GM23248 (cell line): ENCODE measurements at places on chromosomes 2 and 18.

GRCh38 chr2:12304564-12305171, 412.1 kb upstream of the TRIB2 start:
- no peak overlapping the region for H3K27ac ChIP-seq
- no peaks in the 10 kb centered on the region for H3K36me3 ChIP-seq
- DNase-seq: peak; percentile 67
- no peak overlapping the region for H3K4me3 ChIP-seq

DNA sequence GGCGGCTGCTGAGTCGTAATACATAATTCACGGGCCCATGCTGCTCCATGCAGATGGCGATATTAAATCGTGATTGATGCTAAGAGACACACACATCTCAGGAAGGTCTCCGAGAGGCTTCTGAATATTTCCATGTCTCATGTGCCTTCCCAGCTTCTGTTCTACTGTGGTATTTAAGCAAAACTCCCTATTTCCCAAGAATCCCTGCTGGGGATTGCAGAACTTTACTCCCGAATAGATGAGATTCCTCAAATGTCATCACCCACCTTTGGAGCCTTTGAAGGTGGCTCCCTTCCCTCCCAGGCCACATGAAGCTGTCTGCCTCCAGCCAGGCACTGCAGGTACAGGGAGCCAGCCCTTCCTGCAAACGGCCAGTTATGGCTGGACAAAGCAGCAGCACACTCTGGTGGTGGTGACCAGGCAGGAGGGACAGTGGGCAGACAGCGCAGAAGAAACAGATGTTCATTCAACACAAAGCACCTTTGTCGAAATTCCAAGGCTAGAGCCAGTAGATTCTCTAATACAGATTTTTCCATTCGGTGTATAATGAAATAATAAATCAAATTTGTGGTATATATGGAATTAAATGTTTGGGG, 14.1 kb downstream of the NRP2 start:
- no peaks in the 10 kb centered on the region for H3K36me3 ChIP-seq
- no peaks in the 10 kb centered on the region for H3K27me3 ChIP-seq
- DNase-seq: no peak
- no peak overlapping the region for H3K27ac ChIP-seq
- peaks cover 57% of the 10 kb centered on the region for H3K4me1 ChIP-seq

GRCh38 chr2:11709293-11709692, 37.1 kb upstream of the LPIN1 start:
- no peak overlapping the region for H3K27ac ChIP-seq
- DNase-seq: no peak
- peaks cover 11% of the 10 kb centered on the region; the same call in 1 of the 2 replicates for H3K4me1 ChIP-seq
- no peaks in the 10 kb centered on the region for H3K36me3 ChIP-seq
- H3K4me3 ChIP-seq: no peak overlapping the region

- no peaks in the 10 kb centered on the region for H3K36me3 ChIP-seq
- no peaks in the 10 kb centered on the region for H3K4me1 ChIP-seq
- no peak overlapping the region for H3K4me3 ChIP-seq
- H3K27me3 ChIP-seq: no peaks in the 10 kb centered on the region
- DNase-seq: no peak
Observed at GRCh38 chr18:8912348-8913326, 189.9 kb upstream of the NDUFV2 start.

DNA sequence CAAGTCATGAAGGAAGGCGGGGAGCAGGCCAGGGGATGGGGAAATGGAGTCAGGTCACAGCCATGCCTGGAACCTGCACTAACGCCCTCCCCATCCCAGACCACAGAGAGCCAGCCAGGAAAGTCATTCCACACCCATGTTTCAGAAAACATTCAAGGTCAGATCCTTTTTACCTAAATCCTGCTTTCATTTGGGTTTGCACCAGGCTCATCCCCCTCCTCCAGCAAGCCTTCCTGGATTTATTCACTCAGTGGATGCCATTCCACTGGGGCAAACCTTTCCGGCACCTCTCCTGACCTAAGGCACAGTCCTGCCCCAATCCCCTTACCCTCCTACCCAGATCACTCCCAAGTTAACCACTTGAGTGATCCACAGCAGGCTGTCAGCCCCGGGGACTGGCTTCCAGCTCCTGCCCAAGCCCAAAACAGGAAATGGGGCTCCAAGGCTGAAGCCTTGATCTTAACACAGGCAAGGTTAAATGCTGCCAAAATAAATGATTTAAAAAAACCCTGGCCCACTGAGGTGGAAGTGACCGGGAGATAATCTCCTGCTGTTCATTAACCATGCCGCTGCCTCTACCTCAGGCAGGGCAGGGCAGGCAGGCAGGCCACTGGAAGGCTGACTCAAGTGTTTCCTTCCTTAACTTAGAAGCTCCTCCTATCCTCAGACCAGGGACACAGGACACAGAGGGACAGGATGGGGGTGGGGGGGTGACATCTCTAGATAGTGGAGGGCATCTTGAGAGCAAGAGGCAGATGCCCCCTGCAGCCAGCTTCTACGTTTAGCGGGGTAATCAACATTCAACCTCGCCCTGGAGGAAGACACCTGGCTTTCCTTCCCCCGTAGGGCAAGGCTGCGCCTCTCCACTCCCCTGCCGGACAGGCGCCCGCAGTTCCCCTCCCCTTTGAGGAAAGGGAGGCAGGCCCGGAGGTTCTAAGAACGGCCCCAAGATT, 1.4 kb downstream of the RAB11FIP5 start:
- H3K27me3 ChIP-seq: no peaks in the 10 kb centered on the region
- no peaks in the 10 kb centered on the region for H3K36me3 ChIP-seq
- H3K27ac ChIP-seq: peak overlapping the region; percentile 94

- no peak overlapping the region for H3K27ac ChIP-seq
- no peaks in the 10 kb centered on the region for H3K36me3 ChIP-seq
- DNase-seq: no peak
- no peaks in the 10 kb centered on the region for H3K4me1 ChIP-seq
- peaks cover 17% of the 10 kb centered on the region for H3K27me3 ChIP-seq
Observed at GRCh38 chr2:130795431-130795830, 40.1 kb downstream of the AMER3 start.

DNA sequence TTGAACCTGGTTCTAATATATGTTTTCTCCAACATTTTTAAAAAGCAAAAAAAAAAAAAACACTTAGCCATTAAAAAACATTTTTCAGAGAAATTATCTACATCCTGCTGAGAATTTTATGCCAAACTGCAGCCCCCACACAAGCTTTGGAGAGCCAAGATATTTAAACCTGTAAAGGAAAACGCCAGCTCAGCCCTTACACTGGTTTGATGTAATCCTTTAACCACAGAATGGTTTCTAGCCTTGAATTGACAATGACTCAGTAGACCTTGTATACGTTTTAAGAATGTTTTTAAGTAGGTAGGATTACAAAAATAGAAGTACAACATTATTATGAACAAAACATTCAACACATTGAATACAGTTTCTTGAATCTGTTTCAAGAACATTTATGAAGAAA, 113.6 kb downstream of the BABAM2 start:
- H3K4me3 ChIP-seq: peak overlapping the region; percentile 26; the same call in 1 of the 2 replicates
- H3K36me3 ChIP-seq: no peaks in the 10 kb centered on the region
- H3K27me3 ChIP-seq: no peaks in the 10 kb centered on the region
- DNase-seq: peak; percentile 89
- peaks cover 19% of the 10 kb centered on the region for H3K4me1 ChIP-seq

GRCh38 chr18:58535340-58536201, 93.3 kb downstream of the ALPK2 start:
- no peak overlapping the region for H3K4me3 ChIP-seq
- peaks cover 40% of the 10 kb centered on the region for H3K36me3 ChIP-seq
- H3K27ac ChIP-seq: no peak overlapping the region
- H3K27me3 ChIP-seq: no peaks in the 10 kb centered on the region
- peaks cover 5% of the 10 kb centered on the region; the same call in 1 of the 2 replicates for H3K4me1 ChIP-seq

- no peak overlapping the region for H3K27ac ChIP-seq
- no peaks in the 10 kb centered on the region for H3K27me3 ChIP-seq
- DNase-seq: no peak
- H3K4me1 ChIP-seq: no peaks in the 10 kb centered on the region
Observed at GRCh38 chr2:24621779-24622538, 130.9 kb downstream of the NCOA1 start.

DNA sequence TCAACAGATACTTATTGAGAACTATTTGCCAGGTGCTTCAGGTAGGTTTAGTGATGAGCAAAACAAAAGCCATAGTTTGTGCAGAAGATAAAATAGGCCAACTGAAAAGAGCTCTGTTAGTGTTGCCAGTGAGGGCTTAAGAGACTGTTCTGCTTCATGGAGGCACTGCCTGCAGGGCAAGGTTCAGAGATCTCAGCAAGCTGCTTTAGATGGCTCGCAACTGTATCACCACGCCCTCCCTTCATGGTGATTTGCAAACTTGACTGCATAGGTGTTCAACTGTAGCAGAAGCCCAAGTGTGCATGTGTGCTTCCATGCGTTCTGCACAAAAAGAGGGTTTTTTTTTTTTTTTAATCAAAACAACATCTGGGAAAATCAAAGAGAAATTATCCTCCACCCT, 84.5 kb downstream of the RAPH1 start:
- H3K4me1 ChIP-seq: peaks cover 50% of the 10 kb centered on the region
- no peaks in the 10 kb centered on the region for H3K27me3 ChIP-seq
- H3K27ac ChIP-seq: peak overlapping the region; percentile 52; the same call in 1 of the 2 replicates
- DNase-seq: no peak
- H3K36me3 ChIP-seq: peaks cover 96% of the 10 kb centered on the region

DNA sequence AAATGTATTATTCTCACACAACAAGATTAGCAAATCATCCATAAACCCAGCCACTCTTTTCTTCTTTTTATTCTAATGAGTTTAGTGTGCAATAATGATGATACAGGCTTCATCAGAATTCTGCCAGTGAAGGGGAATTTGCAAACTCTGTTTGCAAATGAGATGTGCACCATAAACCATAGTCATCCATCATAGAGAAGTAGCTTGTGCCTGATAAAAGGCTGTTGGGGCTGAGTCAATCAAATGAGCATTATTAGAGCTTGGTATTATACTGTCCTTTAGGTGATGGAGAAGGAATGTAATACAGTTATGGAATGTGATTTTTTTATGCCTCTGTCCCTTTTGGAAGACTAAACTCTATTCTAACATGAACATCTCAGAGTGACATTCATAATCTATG, 101.8 kb downstream of the DCC start:
- no peaks in the 10 kb centered on the region for H3K27me3 ChIP-seq
- H3K4me1 ChIP-seq: no peaks in the 10 kb centered on the region
- DNase-seq: no peak
- no peak overlapping the region for H3K27ac ChIP-seq
- no peak overlapping the region for H3K4me3 ChIP-seq

DNA sequence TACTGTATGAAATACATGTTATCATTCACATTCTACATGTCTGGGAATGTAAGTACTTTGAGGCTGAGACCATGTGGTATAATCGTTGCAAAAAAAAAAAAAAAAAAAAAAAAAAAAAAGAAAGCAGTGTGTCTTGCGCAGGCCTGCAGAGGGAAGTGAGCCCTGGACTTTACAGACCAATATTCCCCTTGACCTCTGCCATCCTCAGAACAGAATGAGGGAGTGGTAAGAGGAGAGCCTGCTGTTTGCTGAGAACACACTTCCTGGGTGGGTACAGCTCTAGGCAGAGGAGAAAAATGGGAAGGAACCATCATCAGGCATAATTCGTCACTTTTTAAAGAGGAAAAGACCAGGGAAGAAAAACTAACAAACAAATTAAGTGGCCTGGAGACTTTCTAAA, 28.8 kb upstream of the TBC1D8 start:
- no peaks in the 10 kb centered on the region for H3K27me3 ChIP-seq
- no peaks in the 10 kb centered on the region for H3K36me3 ChIP-seq

- H3K36me3 ChIP-seq: no peaks in the 10 kb centered on the region
- peak overlapping the region; percentile 65 for H3K27ac ChIP-seq
- no peaks in the 10 kb centered on the region for H3K27me3 ChIP-seq
- H3K4me3 ChIP-seq: peak overlapping the region; percentile 9; the same call in 1 of the 2 replicates
- peaks cover 31% of the 10 kb centered on the region for H3K4me1 ChIP-seq
- peak; percentile 90 for DNase-seq
Observed at GRCh38 chr2:213119061-213119809, 32.2 kb downstream of the IKZF2 start.

GRCh38 chr2:215861607-215862350, 151.6 kb downstream of the MREG start:
- H3K27ac ChIP-seq: no peak overlapping the region
- no peak for DNase-seq
- no peak overlapping the region for H3K4me3 ChIP-seq
- no peaks in the 10 kb centered on the region for H3K36me3 ChIP-seq
- peaks cover 6% of the 10 kb centered on the region; the same call in 1 of the 2 replicates for H3K4me1 ChIP-seq

DNA sequence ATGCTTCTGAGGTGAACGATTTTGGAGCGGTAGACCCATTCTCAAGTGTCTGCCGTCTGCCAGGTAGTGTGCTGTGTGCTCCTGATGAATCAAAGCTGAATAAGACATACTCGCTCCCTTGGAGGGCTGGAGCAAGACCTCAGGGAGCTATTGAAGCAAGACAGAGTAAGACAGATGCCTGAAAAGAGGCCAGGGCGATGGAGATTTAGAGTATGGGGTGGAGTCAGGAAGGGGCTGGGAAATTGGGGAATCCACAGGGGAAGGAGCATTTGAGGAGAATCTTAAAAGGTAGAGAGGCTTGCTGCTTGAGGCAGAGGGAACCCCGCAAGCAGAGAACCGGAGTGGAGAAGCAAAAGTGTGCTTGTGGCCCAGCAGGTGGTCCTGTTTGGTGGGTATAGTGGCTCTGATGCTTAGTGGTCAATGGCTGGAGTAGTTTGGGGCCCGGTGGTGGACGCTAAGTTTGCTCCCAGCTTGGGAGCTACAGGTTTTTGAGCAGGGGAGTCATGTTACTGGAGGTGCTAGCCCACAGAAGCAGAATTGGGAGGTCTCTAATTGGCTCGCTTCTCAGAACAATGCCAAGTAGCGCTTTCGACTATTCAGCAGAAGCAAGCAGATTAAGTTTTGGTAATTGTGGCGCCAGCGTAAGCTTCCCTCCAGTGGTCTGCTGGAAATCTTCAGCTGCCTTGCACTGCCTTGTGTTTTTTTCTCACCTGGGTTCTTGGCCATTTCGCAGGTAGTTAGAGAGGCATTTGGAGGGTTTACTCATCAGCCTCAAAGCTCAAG, 2.0 kb downstream of the CNNM4 start:
- peak; percentile 22 for DNase-seq
- H3K4me3 ChIP-seq: peak overlapping the region; percentile 50

GRCh38 chr2:62744603-62745002, 39.1 kb downstream of the EHBP1 start:
- H3K4me1 ChIP-seq: peaks cover 44% of the 10 kb centered on the region
- H3K36me3 ChIP-seq: peaks cover 14% of the 10 kb centered on the region
- H3K27ac ChIP-seq: no peak overlapping the region
- no peak for DNase-seq
- H3K27me3 ChIP-seq: no peaks in the 10 kb centered on the region

GRCh38 chr2:112636605-112637288, 9.0 kb upstream of the SLC20A1 start:
- no peak overlapping the region for H3K27ac ChIP-seq
- DNase-seq: no peak
- H3K36me3 ChIP-seq: no peaks in the 10 kb centered on the region
- H3K27me3 ChIP-seq: no peaks in the 10 kb centered on the region
- H3K4me1 ChIP-seq: peaks cover 35% of the 10 kb centered on the region

- no peaks in the 10 kb centered on the region for H3K27me3 ChIP-seq
- H3K36me3 ChIP-seq: no peaks in the 10 kb centered on the region
- no peak for DNase-seq
- no peak overlapping the region for H3K4me3 ChIP-seq
- no peak overlapping the region for H3K27ac ChIP-seq
Observed at GRCh38 chr2:50658883-50659282, 373.0 kb downstream of the NRXN1 start.

- H3K4me1 ChIP-seq: no peaks in the 10 kb centered on the region
- no peak overlapping the region for H3K27ac ChIP-seq
- no peak overlapping the region for H3K4me3 ChIP-seq
- H3K27me3 ChIP-seq: no peaks in the 10 kb centered on the region
- no peak for DNase-seq
- no peaks in the 10 kb centered on the region for H3K36me3 ChIP-seq
Observed at GRCh38 chr2:95390881-95391321, 11.6 kb upstream of the FAHD2A start.

- H3K4me3 ChIP-seq: no peak overlapping the region
- no peak for DNase-seq
- no peaks in the 10 kb centered on the region for H3K36me3 ChIP-seq
- H3K27ac ChIP-seq: no peak overlapping the region
- peaks cover 14% of the 10 kb centered on the region for H3K4me1 ChIP-seq
- no peaks in the 10 kb centered on the region for H3K27me3 ChIP-seq
Observed at GRCh38 chr2:106953236-106953635, 67.3 kb upstream of the ST6GAL2 start.
